ENCODE measurements at places on chromosomes 16 and 17.

- no peak for DNase-seq
Measured at GRCh38 chr17:82615084-82616020, 32.9 kb downstream of the WDR45B start.

- DNase-seq, result no peak
Measured at GRCh38 chr17:27995554-27995953, 46.9 kb upstream of the NLK start.

DNA sequence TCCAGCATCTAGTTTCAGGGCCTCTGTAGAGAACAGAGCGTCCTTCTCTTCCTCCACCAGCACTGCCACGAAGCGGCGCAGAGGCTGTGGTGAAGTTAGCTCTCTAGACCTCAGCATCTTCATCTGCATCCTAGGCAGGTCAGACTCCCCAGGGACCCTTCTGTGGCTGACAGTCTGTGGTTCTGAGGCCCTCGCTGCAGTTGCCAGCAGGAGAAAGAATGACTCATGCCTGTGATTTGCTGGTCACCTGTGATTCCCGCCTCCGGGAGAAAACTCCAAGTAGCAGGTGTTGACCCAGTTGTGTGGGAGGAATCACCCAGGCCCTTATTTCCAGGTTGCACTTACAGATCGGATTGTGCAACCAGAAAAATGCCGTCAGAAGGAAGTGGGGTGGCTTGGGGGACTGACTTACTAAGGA lies 117.3 kb upstream of the CACNG5 start:
- no peak for DNase-seq

DNA sequence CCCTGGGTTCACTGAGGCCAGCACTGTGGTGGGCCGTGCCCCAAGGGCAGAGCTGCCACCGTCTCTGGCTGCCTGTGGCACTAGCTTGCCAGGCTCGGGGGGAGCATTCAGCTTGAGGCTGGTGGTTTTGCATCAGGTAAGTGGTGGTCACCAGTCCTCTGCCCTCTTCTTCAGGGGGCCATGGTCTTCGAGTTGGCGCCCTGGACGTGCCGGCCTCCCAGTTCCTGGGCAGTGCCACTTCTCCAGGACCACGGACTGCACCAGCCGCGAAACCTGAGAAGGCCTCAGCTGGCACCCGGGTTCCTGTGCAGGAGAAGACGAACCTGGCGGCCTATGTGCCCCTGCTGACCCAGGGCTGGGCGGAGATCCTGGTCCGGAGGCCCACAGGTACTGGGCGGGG lies 32.2 kb downstream of the TSC2 start:
- DNase-seq, result no peak

DNA sequence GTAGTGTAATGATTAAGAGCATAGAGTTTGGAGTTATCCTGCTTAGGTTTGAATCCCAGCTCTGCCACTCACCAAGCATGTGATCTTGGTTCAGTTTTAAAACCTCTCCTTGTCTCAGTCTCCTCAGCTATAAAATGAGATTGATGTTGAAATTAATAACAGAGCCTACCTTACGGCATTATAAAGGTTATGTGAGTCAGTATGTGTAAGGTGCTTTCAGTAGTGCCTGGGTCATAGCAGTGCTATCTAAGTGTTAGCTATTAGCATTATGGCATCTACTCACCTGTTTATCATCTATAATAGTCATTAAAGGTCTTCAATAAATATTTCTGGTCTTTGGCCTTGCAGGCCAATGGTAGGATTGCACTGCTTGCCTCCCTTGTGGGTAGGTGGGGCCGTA lies 53.4 kb downstream of the PRKCB start:
- DNase-seq, result no peak

DNA sequence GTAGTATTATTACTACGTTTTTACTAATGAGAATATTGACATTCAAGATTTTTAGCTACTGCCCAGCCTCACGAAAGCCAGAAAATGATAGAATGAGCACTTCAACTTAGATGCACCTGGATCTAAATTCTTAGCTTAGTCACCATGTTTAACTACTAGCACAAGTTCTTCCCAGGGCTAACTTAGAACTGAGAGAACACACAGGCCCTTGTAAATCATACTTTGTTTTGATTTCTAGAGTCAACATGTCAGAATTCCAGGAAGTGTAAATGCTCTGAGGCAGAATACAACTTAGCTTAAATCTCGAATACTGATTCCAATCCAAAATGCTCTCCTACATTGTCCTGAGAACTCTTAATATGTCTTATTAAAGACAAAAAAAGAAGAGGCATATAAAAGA lies 6.8 kb upstream of the ACSM1 start:
- no peak for DNase-seq

DNA sequence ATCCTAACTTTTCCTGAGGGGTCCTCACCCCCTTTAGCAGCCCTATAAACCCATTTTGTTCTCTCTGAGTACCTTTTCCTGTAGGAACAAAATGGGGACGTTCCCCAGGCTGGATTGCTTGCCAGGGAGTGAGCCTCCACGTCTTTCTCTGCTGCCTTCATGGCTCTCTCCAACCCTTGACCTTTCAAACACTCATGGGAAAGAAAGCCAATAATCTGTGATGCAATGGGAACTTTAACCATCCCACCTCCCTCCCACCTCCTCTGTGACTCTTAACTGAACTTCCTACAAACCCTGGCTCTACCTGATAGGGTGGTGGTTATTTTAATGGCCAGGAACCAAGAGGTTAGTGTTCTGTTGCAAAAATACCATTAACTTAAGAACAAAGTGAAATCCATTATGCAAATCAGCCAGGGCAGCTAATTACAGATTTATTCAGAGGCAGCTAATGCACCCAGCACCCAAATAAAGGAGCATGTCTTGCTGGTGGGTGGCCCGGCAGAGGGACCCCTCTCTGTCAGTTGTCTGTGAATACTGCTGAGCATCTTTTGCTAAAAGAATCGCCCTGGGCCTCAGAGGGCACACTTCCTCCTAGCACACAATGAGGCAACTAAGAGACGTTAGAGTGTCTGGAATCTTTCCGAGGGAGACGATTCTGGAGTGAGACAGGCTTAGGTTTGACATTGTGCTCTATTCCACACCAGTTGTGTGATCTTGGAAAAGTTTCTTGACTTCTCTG lies 3.0 kb downstream of the PIPOX start:
- DNase-seq, result no peak

DNA sequence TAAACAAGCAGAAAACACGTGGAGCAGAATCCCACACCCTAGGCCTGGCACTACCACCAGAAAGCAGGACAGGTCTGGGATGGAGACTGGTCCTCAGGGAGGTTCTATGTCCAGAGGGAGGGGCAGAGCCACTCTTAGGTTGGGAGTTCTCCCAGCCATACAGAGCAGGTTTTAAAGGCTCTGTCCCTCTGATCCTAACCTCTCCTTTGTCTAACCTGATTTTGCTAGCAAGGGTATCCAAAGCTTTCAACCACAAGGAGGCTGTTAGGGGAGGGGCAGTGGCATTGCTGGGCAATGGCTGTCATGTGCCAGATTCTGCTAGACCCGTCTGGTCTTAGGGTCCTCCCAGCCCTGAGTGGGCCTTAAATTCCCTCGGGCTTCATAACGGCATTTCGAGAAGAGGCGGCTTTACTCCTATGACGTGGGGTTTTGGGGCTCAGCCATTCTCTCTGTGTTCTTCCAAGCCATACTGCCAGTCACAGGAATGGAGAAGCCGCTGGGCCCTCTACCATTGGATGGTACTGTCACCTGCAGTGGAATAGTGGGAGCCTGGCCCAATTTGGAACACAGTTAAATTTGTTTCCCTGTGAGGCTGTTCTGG lies 5.7 kb downstream of the TPPP3 start:
- DNase-seq, result no peak

- DNase-seq, result no peak
Measured at GRCh38 chr17:70099884-70100283, 24.9 kb downstream of the KCNJ16 start.

DNA sequence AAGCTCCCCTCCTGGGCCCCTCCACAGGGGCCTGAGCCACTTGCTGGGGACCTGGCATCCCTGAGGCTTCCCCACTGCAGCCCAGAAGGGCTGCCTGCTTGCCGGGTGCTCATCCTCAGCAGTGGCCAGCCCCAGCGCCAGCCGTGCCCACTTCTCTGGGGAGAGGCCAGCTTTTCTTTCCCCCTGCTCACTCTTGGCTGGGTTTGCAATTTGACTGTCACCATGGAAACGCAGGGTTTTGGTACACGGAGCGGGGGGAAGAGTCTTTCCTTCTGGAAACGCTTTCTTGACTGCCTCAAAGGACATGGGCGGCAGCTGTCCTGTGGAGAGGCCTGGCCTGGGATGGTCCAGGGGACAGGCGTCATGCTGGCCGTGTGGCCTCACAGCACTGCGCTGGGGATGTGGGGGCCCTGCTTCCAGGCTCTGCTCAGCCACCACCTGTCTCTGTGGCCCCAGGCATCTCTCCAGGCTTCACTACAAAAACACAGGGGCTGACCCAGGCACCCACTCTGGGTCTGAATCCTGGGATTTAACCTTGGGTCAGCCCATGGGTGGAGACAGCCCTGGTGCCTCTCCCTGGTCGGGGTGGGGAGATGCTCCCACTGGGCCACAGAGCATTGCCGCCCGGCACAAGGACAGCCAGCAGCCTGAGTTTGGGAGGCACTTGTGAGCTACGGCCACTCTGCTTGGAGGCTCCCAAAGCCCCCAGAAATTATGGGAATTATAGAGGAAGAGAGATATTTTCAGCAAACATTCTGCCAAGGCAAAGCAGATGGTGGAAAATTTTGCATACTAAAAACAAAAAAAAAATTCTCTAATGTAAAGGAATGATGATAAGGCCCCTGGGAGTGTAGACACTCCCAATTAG lies 45.9 kb upstream of the DOC2B start:
- no peak for DNase-seq

DNA sequence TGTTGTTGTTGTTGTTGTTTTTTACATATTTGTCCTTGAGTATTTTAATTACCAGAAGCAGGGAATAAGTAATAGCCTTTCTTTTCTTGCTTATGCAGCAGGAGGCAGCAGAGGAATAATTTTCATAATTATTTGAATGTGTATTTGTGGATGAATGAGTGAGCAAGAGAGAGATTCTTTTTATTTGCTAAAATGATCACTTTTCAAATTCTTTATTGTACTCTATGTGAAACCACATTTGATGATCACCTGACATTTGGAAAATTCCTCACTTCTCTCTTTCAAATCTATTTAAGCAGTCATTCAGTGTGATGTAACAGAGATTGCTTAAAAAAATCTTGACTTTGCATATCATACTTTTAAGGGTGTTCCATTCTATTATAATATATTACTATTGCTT lies 223.6 kb downstream of the BCAS3 start:
- no peak for DNase-seq

DNA sequence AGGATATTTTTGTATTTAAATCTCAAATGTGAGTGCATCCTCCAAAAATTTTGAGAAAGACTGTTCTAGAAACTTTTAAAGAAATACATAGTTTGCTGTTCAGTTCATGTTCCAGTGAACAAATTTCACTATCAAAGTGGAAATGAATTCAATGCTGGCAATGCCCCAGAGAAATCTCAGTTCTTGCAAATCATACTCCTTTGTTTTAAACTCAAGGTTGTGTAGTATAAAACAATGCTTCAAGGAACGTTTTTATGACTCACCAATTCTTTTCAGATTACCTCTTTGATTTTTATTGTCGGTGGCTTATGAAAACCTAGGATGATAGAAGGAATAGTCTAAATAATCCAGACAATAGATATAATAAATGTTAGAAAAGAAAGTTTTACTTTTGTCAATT lies 17.6 kb downstream of the LPCAT2 start:
- DNase-seq, result no peak

GRCh38 chr17:298791-299450 lies 53.7 kb downstream of the RPH3AL start:
- no peak for DNase-seq

GRCh38 chr16:18800293-18800692 lies 1.1 kb downstream of the ARL6IP1 start:
- DNase-seq, result no peak

- DNase-seq, result no peak
Measured at GRCh38 chr16:55264949-55265348, 59.1 kb upstream of the IRX6 start.

DNA sequence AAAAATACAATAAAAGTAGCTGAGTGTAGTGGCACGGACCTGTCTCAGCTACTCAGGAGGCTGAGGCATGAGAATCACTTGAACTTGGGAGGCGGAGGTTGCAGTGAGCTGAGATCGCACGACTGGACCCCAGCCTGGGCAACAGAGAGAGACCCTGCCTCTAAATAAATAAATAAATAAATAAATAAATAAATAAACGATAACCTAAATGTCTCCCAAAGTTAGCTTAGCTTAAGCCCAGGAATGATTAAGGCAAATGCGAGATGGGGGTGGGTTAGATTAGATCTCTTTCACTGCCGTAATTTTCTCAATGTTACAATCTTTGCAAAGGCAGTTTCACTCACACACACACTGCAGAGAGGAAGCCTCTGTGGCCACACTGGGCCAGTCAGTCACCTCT lies 46.7 kb downstream of the WSB1 start:
- no peak for DNase-seq

DNA sequence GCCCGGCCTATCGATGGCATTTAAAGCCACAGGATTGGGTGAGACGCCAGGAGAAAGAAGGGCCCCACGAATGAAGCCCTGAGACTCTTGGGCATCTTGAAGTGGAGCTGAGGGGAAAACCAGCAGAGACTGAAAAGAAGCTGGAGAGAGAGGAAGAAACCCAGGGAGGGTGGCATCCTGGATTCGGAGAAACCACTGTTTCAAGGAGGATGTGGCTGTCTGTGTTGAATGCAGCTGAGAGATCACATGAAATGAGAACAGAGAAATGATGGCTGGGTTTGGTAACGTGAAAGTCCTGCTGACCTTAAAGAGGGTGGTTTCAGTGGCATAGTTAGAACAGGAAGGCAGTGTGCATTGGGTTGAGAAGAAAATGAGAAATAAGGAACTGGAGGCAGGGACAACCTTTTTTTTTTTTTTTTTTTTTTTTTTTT lies 3.8 kb downstream of the TNFSF12 start:
- no peak for DNase-seq

- no peak for DNase-seq
Measured at GRCh38 chr17:68288804-68289203, 2.1 kb downstream of the SLC16A6 start.

GRCh38 chr16:46727184-46727583 lies 21.0 kb downstream of the MYLK3 start:
- DNase-seq, result no peak

DNA sequence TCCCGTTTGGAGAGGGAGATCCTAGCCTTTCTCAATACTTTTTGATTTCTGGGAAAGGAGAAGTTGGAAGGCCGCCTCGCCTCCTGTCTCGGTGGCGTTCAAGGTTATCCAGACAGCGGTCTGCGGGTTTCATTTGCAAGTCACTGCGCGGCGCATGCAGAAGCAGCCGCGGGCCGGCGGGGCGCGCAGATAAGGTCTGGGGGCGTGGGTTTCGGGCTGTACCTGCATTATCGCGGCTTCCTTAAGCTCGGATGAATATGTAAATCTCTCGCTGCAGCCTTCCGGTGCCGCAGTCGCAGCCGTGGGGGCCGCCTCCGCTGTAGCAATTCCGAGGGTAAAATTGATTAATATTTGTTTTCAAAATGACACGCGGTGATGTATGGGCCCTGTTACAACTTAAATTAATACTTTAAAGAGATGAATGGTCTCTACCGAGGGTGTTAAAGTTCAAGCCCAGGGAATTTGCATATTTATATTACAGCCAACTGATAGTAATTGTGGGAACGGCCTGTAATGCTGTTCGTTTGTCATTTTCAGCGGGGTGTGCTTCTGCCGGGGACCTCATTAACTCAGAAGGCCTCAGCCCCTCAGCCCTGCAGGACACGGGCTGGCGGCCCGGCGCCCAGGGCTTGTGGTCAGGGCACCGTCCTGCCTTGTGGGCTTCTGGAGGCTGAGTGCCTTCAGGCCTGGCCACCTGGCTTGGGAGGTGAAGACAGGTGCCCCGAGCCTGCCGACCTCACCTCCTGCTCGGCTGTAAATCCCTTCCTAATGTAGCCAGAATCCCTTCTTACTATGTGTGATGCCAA lies 99.4 kb downstream of the CYLD start:
- DNase-seq, result no peak

Measured in T-helper 17 cell (primary cell).